Stimulated activated CD8-positive, alpha-beta memory T cell treated with anti-CD3 and anti-CD28 coated beads, Interleukin-15, amount 100 ng/mL, for 48 hours (primary cell): ENCODE measurements at places on chromosomes 7 and 10.
A peak's percentile ranks its signal among the peaks of the same experiment; 100 is the strongest.

GRCh38 chr7:92325173-92325572, 79.4 kb downstream of the ANKIB1 start:
- DNase-seq = no peak

DNA sequence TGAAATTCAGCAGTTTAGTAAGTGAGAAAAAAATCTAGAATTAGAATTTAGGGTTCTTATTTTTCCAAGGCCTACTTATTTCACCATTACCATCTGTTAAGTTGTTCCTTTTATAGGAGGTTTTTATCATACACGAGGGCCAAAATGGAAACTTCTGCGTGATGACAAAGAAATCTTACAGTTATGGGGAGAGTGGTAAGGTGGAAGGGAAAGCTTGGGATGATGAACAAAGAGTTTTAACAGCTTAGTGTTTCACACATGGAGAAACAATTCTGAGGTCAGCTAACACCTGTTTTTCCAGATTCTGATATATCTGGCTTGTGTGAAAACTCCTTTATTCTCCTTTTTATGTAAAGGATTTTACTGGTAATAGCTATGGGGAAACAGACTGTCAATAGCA, 49.8 kb upstream of the SEMA3C start:
- no peak for DNase-seq

GRCh38 chr7:70143075-70144044, 545.1 kb downstream of the AUTS2 start:
- DNase-seq = no peak

DNA sequence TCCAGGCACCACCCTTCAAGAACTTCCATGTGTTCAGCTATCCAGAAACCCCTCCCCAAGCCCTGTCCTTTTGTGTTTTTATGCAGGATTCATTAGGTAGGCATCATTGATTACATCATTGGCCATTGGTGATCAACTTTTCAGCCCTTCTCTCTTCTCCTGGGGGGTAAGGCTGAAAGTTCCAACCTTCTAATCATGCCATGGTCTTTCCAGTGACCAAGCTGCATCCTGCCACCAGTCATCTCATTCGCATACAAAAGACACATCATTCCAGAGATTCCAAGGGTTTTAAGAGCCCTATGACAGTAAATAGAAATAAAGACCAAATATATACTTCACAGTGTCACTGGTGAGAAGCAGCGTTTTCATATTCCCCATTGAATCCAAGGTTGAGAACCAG, 48.2 kb downstream of the DNAJC12 start:
- DNase-seq = no peak

DNA sequence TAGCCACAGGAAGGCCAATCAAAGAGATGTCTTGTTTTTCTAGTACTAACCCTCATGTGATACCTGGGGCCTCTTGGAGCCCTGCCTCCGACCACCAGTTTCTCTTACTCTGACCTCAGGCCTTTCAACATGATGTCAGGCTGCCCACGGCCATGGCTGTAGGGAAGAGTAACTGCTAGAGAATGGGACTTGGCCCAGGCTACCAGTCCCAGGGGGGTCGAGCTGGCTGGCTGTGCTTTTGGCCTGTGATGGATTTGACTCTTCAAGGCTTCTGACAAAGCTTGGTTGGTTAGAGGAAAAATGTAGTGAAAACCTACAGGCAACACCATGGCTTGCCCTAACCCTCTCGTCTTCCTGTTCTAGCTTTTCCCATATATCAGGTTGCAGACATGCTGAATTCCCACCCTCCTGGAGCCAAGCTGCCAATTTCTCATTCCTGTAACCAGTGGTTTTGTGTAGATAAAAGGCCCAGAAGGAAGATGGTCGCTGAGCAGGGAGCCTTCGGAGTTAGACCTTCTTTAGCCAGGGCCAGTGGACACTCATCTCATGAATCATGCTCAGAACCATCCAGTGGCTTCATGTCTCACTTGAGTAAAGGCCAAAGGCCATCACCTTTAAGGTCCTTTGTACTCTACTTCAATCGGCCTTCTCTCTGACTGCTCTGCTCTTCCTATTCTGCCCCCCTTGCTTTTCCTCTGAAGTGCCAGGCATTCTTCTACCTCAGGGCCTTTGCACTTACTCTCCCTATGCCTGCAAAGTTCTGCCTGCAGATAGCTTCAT, 19.7 kb downstream of the SUFU start:
- no peak for DNase-seq

DNA sequence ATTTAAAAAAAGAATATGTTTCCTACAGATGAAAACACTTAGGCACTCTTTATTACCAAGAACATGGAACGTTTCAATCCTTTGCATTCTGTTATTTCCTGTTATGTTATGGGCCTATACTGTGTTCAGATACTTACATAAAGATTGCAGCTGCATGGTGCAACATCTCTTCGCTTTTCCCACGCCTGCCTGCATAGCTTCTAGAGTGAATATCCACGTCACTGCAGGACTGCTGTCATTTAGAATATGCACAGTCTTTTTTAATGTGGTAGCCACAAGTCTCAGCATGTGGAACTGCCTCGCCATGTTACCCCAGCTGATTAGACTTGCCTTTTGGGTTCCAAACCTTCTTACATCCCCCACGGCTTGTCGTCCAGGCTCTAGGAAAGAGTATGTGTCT, 69.6 kb upstream of the GATA3 start:
- DNase-seq = no peak

GRCh38 chr7:91168871-91169829, 95.1 kb upstream of the FZD1 start:
- no peak for DNase-seq

GRCh38 chr7:39951226-39952194, 1.5 kb downstream of the CDK13 start:
- DNase-seq = peak; percentile 60

DNA sequence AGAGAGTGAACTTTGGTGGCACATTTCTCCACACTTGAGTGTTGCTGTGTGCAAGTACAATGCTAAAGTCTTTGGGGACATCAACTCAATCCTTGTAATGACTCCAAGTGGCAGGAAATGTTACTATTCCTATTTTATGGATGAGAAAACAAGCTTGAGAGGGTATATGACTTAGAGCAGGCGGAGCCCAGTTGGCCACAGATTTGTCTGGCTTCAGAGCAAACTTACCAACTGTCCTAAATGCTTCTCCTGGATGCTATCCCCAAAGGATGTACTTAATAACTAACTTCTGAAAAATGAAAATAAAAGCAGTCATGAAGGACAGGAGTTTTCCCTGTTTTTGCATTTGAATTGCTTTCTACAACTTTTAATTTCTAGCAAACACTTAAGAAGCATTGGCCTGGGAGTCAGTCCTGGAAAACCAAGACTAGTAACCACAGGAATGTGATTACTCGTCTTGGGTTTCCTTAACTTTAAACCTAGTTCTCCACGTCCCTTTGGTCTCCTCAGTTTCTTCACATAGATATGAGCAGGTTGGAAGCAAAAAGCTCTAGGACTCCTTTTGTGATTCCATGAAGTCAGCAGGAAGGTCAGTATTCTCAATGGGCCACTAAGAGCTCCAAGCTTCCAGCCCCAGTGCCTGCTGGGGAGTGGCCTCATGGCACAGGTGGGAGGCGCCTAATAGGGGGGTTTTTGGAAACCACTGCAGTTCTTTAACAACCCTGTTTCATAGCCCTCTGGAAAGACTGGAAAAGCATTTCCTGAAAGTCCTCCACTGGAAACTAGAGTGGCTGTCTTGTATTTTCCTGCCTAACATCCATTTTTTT, 140.8 kb downstream of the GLCCI1 start:
- no peak for DNase-seq

GRCh38 chr7:25951414-25952260, 200.4 kb upstream of the NFE2L3 start:
- no peak for DNase-seq

- DNase-seq = peak; percentile 2
These were observed 631 bp downstream of the OTUD1 start for GRCh38 chr10:23439452-23439960.

GRCh38 chr10:63582690-63583089, 61.5 kb downstream of the REEP3 start:
- no peak for DNase-seq

- DNase-seq = no peak
These were observed 216.6 kb downstream of the TWIST1 start for GRCh38 chr7:18900803-18901202.

DNA sequence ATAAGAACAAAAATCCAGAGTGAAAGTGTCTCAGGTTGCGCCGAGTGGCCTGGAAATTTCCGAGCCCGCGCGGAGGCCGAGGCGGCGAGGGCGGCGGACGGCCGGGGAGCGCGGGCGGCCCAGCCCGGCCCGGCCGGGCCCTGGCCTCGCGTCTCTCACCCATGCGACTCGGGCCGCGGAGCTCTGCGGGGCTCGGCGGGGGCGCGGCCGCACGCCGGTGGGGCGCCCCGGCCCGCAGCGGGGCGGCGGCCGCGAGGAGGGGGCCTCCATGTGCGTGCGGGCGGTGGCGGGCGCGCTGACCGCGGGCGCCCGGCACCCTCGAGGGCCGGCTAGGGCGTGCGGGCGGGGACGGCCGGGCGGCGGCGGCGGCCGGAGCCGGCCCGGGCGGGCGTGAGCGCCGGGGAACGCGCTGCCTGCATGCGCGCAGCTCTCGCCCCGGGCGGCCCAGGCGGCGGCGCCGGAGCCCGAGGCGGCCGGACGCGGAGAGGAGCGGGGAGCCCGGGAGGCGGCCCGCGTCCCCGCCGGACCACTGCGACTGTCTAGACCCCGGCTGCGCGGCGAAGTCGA, 302 bp upstream of the EN2 start:
- no peak for DNase-seq

DNA sequence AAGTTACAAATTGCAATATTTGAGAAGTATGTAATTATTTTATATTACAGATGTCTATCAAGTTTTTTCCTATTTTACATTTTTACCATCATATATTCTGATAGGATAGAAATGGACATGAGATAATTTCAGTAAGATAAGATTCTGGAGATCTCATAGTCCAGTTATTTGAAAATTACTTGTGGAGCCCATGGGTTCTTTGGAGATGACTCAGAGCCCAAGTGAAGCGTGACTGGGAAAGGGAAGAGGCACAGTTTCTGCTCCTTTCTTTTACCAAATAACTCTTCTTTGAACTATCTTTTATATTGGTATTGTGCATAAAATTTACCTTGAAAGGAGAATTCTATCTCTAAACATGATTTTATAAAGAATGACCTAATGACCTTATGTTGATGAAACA, 2.4 kb downstream of the CD36 start:
- DNase-seq = no peak
